ENCODE measurements at places on chromosomes 1 and 21.

DNA sequence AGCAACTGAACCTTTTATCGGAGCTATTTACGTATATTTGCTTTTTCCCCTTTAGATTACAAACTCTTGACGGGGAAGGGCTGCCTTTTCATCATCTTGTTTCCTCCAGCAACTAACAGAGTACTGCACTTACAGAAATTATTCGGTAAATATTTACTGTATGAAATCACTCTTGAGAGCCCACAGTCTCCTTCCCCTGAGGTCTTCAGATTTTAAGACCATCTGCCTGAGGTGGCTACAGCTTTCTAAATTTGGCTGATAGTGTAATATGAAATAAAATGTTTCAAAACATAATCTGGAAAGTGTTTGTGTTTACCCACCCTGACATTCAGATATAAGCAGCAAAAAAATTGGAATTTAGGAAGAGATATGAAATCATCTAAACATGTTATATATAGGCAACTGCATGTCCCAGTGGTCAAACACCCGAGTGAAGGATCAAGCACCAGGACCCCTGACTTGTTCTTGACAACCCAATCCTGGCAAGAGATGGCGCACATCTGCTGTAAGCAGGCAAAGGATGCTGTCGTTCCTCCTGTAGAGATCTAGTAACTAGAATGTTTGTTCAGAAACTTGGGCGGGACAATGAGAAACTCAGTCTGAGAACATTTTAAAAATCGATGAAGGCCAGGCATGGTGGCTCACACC, 60.9 kb downstream of the SIPA1L2 start:
- no peak for DNase-seq

DNA sequence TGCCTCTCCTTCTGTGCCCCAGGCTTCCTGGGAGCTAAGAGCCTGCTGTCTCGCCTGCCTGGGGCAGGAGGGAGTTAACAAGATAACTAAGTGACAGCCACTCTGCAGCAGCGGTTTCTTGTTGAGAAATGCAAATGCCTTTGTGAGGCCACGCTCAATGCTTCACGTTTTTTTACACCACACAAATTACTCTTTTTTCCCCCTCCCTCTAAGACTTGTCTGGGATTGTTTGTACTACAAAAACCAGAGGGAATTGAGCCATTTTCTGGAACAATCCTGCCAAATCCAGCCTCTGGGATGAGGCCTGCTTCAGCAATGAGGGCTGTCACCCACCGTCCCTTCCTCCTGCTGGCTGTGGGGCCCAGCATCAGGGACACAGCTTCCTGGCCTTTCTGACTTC, 119.6 kb downstream of the ACTL8 start:
- no peak for DNase-seq

GRCh38 chr1:225872075-225872430, 10.1 kb downstream of the TMEM63A start:
- no peak for DNase-seq

- DNase-seq = no peak
Observed at GRCh38 chr1:73040811-73041210, 758.5 kb upstream of the NEGR1 start.

DNA sequence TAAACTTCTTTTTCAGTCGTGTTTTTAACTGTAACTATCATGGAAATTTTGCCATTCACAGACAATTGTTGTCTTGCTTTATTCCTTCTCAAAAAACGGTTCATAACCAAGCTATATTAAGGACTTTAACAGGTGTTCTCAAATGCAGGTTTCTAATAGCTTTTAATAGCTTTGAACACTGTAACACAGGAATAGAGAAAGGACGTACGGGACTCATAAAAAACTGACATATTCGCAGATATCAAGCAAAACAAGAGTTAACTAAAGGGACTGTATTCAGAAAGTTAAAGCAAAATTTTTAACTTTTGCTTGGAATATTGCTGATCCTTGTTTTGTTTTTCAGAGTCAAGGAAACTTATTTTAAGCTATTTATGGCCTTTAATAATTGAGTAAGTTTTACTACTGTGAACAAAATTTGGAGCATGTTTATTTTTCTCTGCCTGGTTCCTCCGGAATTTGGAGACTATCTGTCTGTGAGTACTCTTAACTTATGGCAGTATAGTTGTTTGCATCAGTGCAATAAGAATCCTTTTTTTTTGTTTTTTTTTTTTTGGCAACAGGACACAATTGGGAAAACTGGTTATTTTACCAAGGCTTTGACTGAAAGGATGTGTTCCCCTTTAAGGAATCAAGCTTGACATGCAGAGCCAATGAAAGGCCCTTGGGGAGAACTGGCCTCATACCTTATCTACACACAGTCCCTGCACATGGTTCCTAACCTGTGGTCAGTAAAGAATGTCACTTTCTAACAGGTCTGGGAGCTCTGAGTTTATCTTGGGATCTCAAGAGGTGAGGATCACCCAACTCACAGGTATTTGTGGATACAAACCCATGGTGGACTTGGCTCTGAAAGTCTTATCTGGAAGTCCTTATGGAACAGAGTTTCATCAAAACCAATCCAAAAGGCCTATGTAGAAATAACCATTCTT, 5.8 kb upstream of the CD46 start:
- no peak for DNase-seq

GRCh38 chr1:103948526-103948925, 198.8 kb downstream of the AMY1C start:
- DNase-seq = no peak

GRCh38 chr1:233245191-233245765, 50.2 kb downstream of the PCNX2 start:
- no peak for DNase-seq

DNA sequence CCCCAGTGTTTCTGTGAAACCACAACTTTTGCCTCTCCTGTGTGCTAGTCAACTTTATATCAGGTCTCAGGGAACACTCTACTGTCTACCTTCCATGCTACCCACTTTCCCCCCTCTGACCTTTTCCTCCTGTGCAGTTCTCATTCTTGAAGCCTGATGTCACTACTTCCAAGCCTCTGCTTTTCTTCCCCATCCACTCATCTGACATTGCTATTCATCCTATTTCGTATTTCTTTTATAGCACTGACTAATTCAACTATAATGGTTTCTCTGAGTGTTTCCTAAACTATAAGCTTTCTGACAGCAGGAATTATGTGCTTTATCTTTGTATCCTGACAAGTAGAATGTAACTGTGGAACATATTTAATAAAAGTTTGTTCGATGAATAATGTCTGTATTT, 18.2 kb upstream of the DPH5 start:
- no peak for DNase-seq

DNA sequence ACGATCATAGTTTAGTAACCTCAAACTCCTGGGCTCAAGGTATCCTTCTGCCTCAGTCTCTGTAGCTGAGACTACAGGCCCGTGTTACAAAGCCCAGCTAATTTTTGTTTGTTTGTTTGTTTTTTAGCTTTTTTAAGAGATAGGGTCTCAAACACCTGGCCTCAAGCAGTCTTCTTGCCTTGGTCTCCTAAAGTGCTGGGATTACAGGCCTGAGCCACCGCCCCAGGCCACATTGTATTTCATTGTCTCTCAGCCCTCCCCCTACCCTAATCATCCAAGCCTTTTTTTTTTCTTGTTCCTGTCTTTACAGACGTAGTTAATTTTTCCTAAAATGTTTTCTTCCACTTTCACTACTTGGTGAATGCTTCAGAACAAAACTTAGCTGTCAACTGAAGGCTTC, 5.4 kb downstream of the CDC7 start:
- no peak for DNase-seq

DNA sequence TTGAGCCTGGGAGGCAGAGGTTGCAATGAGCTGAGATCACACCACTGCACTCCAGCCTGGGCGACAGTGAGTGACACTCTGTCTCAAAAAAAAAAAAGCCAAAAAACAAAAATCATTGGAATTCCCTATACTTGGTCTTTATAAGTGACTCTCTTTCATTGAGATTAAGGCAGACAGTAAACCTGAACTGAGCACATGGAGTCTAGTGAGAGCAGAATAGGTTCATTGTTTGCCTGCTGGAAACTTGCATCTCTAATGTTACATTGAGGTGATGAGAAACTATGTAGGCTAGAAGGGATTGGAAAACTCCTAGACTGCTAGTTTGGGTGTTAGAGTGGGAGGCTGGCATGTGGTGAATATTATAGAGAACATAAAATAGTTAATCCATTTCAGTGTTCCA, 25.4 kb downstream of the MAST2 start:
- DNase-seq = no peak

GRCh38 chr1:11147197-11147770, 41.9 kb upstream of the ANGPTL7 start:
- DNase-seq = no peak
